ENCODE measurements at places on chromosomes 16 and 17. TPM values are rescaled to one million over a fixed set of nuclear protein-coding genes. Genes with fewer than 3 reads are reported as not detected.

DNA sequence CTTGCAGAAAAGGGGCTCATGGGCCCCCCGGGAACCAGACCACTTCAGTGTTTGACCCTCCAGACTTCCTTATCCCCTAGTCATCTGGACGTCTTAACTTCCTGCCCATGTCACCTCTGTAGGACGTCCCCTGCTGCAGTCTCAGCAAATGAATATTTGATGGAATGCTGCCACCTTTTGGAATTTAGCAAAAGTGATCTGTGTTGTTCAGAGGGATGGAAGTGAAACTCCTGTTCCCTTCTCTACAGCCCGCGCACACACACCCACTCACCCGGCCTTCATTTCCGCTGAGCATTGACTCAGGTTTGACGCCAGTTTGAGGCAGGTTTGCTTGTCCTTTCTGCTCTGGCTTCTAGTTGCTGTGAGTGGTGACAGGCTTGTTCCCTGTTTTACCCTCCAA lies 507.2 kb upstream of the EEF2KMT start:
- no peak overlapping the region for H3K27ac ChIP-seq
- no peaks in the 10 kb centered on the region for H3K4me1 ChIP-seq
- H3K27me3 ChIP-seq: peaks cover 49% of the 10 kb centered on the region
- H3K36me3 ChIP-seq: no peaks in the 10 kb centered on the region
- no peak overlapping the region for H3K4me3 ChIP-seq

The PRR35 gene
- total RNA-seq: not detected

- no peak for DNase-seq
- no peaks in the 10 kb centered on the region for H3K27me3 ChIP-seq
- H3K4me1 ChIP-seq: peaks cover 60% of the 10 kb centered on the region
- H3K36me3 ChIP-seq: no peaks in the 10 kb centered on the region
- H3K27ac ChIP-seq: peak overlapping the region; percentile 43
These were observed 150.6 kb downstream of the MSI2 start for GRCh38 chr17:57406981-57407286.

The CIITA gene
- total RNA-seq: 9.4 TPM

GRCh38 chr16:54585094-54585997 lies 298.8 kb upstream of the IRX3 start:
- DNase-seq: no peak
- peaks cover 9% of the 10 kb centered on the region for H3K4me1 ChIP-seq
- no peak overlapping the region for H3K27ac ChIP-seq
- no peaks in the 10 kb centered on the region for H3K27me3 ChIP-seq

DNA sequence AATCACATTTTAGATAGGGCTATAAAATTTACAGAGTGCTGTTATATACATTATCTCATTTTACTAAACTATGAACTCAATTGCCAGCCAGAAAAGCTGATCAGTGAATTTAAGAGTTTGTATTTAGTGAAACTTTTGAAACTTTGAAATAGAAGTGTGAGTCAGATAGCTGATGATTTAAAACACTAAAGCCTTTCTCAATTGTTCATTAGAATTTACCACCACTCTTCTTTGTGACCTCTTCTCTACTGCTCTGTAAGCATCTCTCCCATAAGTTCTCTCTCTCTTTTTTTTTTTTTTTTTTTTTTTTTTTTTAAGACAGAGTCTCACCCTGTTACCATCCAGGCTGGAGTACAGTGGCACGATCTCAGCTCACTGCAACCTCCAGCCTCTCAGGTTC lies 43.7 kb downstream of the GOSR1 start:
- no peaks in the 10 kb centered on the region for H3K27me3 ChIP-seq
- peaks cover 54% of the 10 kb centered on the region for H3K4me1 ChIP-seq
- peaks cover 56% of the 10 kb centered on the region for H3K36me3 ChIP-seq
- no peak for DNase-seq
- H3K4me3 ChIP-seq: no peak overlapping the region

The BICDL2 gene
- 0.05 TPM for total RNA-seq

GRCh38 chr17:63002625-63003024 lies 36.6 kb downstream of the TANC2 start:
- no peak for DNase-seq
- H3K36me3 ChIP-seq: no peaks in the 10 kb centered on the region
- no peak overlapping the region for H3K27ac ChIP-seq
- no peaks in the 10 kb centered on the region for H3K4me1 ChIP-seq
- no peak overlapping the region for H3K4me3 ChIP-seq
- H3K27me3 ChIP-seq: no peaks in the 10 kb centered on the region

GRCh38 chr16:55471448-55472097 lies 7.4 kb upstream of the MMP2 start:
- H3K27ac ChIP-seq: no peak overlapping the region
- DNase-seq: no peak
- H3K36me3 ChIP-seq: no peaks in the 10 kb centered on the region
- no peak overlapping the region for H3K4me3 ChIP-seq

DNA sequence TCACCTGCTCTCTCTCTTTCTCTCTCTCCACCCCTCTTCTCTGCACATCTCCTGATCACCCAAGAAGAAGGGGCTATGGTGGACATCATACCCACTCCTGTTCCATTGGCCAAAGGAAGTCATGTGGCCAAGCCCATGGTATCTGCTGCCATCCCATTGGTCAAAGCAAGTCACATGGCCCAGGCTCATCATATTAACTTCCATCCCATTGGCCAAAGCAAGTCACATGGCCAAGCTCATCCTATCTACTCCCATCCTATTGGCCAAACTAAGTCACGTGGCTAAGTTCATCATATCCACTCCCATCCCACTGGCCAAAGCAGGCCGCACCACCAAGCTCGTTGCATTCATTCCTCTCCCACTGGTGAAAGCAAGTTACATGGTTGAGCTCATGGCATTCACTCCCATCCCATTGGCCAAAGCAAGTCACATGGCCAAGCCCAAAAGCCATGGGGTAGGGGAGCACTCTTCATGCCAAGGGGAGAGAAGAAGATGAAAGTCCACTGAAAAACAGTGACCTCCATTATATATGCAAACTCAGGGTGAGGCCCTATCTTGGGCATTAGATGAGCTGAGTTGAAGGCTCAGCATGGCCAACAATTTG lies 29.2 kb downstream of the SNX20 start:
- no peak overlapping the region for H3K4me3 ChIP-seq
- H3K27me3 ChIP-seq: peaks cover 17% of the 10 kb centered on the region
- no peaks in the 10 kb centered on the region for H3K4me1 ChIP-seq
- DNase-seq: no peak
- no peaks in the 10 kb centered on the region for H3K36me3 ChIP-seq

- H3K27me3 ChIP-seq: no peaks in the 10 kb centered on the region
- H3K4me1 ChIP-seq: peaks cover 55% of the 10 kb centered on the region
- DNase-seq: no peak
- no peak overlapping the region for H3K27ac ChIP-seq
- peaks cover 4% of the 10 kb centered on the region for H3K36me3 ChIP-seq
- no peak overlapping the region for H3K4me3 ChIP-seq
These were observed 44.2 kb downstream of the N4BP1 start for GRCh38 chr16:48565752-48566151.

The RNF222 gene
- not detected for total RNA-seq

DNA sequence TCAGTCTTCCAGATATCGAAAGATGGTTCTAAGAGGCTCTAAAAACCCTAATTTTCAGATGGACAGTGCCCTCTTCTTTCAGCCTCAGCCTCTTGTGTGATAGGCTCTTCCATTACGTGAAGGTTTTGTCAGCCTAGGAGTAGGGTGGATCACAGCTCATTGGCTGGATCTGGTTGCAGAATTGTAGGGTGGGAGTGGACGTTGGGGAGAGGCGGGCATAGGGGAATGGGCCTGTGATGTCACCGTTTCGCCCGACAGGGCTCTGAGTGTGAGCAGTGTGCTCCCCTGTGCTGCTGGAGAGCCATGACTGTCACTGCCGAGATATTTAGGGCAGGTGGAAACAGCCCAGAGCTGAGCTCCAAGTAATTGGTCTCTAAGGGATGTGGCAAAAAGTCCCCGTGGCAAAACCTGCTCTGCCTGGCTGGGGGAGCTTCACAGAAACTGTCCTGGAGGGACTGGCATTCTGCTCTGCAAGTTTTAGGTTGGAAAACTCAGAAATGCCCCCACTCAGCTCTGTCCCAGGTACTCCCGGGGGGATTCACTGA lies 6.2 kb upstream of the WFIKKN1 start:
- peaks cover 7% of the 10 kb centered on the region for H3K4me1 ChIP-seq
- H3K27ac ChIP-seq: no peak overlapping the region
- H3K36me3 ChIP-seq: peaks cover 32% of the 10 kb centered on the region
- no peak overlapping the region for H3K4me3 ChIP-seq
- H3K27me3 ChIP-seq: no peaks in the 10 kb centered on the region

DNA sequence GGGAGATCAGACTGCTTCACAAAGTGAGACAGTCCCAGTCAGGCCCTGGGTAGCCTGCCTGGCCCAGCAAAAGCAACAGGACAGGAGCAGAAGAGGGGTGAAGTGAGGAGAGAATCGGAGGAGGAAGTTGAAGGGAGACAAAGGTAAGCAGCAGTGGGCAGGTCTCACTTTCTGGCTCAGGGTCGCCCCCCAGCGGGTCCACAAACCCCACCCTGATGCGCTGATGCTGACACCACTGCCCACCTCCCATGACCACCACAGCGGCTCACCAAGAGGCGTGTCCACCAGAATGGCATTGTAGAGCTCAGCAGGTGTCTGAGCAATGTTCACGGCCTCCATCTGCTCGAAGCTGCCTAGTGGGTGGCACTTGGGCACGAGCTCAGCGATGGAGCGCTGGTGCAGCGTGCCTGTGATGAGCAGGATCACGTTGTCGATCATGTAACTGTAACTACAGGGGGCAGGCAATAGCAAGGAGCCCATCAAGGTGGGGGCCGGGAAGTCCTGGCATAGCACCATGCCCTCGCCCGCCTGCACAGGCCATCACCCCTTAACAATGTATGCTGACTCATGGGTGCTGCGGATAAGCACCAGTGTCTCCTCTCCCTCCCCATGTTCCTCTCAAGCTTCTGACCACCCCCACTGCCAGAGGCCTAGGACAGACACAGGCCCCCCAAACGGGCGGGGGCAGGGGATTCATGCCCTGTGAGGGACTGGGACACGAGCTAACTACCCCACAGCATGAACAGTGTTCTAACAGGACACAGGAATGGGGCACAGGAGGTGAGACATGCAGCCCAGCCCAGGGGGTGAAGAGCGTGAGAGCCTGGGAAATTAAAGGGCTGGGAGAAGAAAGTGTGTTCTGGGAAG lies 13.6 kb downstream of the HSD11B2 start:
- H3K27ac ChIP-seq: peak overlapping the region; percentile 76
- DNase-seq: no peak
- peaks cover 11% of the 10 kb centered on the region for H3K36me3 ChIP-seq
- H3K27me3 ChIP-seq: no peaks in the 10 kb centered on the region
- peaks cover 90% of the 10 kb centered on the region for H3K4me1 ChIP-seq

DNA sequence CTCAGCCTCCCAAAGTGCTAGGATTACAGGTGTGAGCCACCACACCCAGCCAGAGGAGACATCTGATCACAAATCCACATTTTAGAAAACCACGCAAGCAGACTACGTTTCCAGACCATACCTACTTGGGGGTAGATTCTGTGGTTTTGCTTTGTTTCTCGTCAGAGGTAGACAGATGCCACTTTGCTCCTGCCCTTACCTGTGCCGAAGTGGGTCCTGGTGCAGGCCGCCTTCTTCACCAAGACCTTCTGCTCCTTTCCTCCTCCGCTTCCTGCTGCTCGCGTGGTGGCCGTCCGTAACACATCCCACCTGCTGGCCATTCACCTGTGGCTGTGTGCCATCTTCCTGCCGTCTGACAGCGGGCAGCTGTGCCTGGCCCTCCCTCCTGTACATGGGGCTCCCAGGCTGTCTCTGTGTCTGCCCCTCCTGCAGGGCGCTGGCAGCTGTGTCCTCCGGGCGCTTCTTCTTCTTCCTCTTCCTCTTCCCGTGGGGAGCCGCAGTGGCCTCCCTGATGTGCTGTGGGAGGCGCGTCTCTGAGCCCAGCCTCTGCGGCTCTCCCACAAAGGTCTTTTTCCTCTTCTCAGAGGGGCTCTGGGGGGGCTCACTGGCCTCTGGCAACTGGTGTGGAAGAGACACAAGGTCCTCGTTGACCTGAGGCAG lies 21.2 kb upstream of the CYTH1 start:
- no peak overlapping the region for H3K4me3 ChIP-seq
- DNase-seq: no peak
- peaks cover 24% of the 10 kb centered on the region for H3K4me1 ChIP-seq
- H3K36me3 ChIP-seq: peaks cover 78% of the 10 kb centered on the region
- H3K27me3 ChIP-seq: no peaks in the 10 kb centered on the region
- no peak overlapping the region for H3K27ac ChIP-seq

The VPS4A gene
- 27.4 TPM for total RNA-seq

The CCDC57 gene
- total RNA-seq: 8.1 TPM

GRCh38 chr17:43713494-43714162 lies 45.0 kb downstream of the SOST start:
- H3K4me3 ChIP-seq: peak overlapping the region; percentile 63
- H3K4me1 ChIP-seq: peaks cover 31% of the 10 kb centered on the region
- no peaks in the 10 kb centered on the region for H3K36me3 ChIP-seq
- H3K27ac ChIP-seq: peak overlapping the region; percentile 71
- no peaks in the 10 kb centered on the region for H3K27me3 ChIP-seq
- peak; percentile 40 for DNase-seq

GRCh38 chr17:39450847-39451581 lies at the start of gene MED1:
Gene MED1 (minus strand): TSS chr17:39451263. CDS start chr17:39451062, 201 bp downstream.
- H3K27ac ChIP-seq: peak within 1 kb of the TSS; percentile 79
- no peaks in the 10 kb centered on the region for H3K27me3 ChIP-seq
- DNase-seq: peak; percentile 94
- H3K4me3 ChIP-seq: peak within 1 kb of the TSS; percentile 84

DNA sequence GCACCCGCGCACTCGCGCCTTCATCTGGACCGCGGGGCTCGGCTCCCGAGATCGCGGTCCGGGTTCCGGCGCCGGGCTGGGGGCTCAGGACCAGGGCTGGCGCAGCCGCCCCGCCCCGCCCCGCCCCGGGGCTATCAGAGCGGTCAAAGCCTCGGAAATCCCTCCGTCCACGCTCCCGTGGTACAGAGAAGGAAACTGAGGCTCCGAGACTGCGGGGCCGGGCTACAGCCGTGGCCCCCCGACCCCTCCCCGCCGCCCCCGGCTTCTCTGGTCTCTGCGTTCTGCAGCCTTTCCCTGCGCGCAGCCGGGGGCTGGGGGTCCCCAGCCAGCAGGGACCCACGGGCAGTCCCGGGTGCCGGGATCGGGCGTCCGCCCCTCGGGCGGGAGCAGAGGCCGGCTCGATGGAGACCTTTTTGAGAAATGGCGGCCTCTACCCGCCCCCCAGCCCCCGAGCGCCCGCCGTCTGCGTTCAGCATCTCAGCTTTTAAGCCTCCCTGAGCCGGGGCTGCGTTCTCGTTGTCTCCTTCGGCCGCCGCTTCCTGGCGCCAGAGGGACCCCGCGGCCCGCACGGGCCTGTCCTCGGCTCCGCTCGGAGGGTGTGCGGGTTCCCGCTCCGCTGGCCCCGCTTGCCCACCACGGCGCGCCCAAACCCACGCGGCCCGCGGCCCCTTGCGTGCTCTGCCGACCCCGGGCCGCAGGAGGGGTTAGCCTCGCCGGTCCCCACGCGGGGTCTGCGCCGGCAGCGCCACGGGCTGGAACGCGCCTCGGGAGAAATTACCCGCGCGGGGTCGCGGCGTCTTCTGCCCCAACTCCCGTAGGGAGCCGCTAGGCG lies 1.5 kb upstream of the NPTX1 start:
- peak overlapping the region; percentile 60 for H3K4me3 ChIP-seq
- no peak overlapping the region for H3K27ac ChIP-seq
- DNase-seq: no peak
- peaks cover 46% of the 10 kb centered on the region for H3K4me1 ChIP-seq
- H3K36me3 ChIP-seq: no peaks in the 10 kb centered on the region

The IL34 gene
- total RNA-seq: 2.1 TPM

The HS3ST3A1 gene
- 0.16 TPM for total RNA-seq

GRCh38 chr16:85902366-85903155 lies 3.6 kb downstream of the IRF8 start:
- H3K36me3 ChIP-seq: no peaks in the 10 kb centered on the region
- peaks cover 77% of the 10 kb centered on the region for H3K27me3 ChIP-seq
- H3K4me3 ChIP-seq: no peak overlapping the region
- no peak overlapping the region for H3K27ac ChIP-seq
- no peak for DNase-seq
- H3K4me1 ChIP-seq: peaks cover 16% of the 10 kb centered on the region

- H3K36me3 ChIP-seq: no peaks in the 10 kb centered on the region
- no peak overlapping the region for H3K4me3 ChIP-seq
- no peak overlapping the region for H3K27ac ChIP-seq
These were observed 256.0 kb upstream of the ELAC2 start for GRCh38 chr17:13273806-13274205.

Measured in left ventricle myocardium inferior (tissue), 1 donor.